Uterine smooth muscle cell (primary cell): ENCODE measurements at places on chromosomes 11 and 22. TPM values are rescaled to one million over a fixed set of nuclear protein-coding genes. Genes with fewer than 3 reads are reported as not detected.

Gene SGSM1
- total RNA-seq = under 0.01 and 0.11 TPM in 2 replicates

Gene WNT7B
- 0.33 TPM in 1 of 2 replicates, not detected in the other for total RNA-seq

Gene TMEM258
- total RNA-seq = 38.6 and 78.7 TPM in 2 replicates

Gene MAPK8IP1
- total RNA-seq = 10.1 and 12.3 TPM in 2 replicates

Gene CFAP300
- 5.9 and 7.9 TPM in 2 replicates for total RNA-seq

Gene MDK
- 27.6 and 49.5 TPM in 2 replicates for total RNA-seq

Gene SLCO2B1
- 0.12 and 1.2 TPM in 2 replicates for total RNA-seq

Gene SAA4
- total RNA-seq = not detected in 2 replicates

Gene ADSL
- total RNA-seq = 117 and 179 TPM in 2 replicates

Gene CDC42EP2
- 13.3 and 17.2 TPM in 2 replicates for total RNA-seq
